Stimulated activated CD4-positive, alpha-beta T cell treated with anti-CD3 and anti-CD28 coated beads, Interleukin-1b, Interleukin-23, amount 100 ng/mL, for 1 hour (primary cell): ENCODE measurements at places on chromosomes 3 and 15.

- DNase-seq = no peak
These were observed 417.6 kb upstream of the CDIN1 start for GRCh38 chr15:36161771-36162212.

DNA sequence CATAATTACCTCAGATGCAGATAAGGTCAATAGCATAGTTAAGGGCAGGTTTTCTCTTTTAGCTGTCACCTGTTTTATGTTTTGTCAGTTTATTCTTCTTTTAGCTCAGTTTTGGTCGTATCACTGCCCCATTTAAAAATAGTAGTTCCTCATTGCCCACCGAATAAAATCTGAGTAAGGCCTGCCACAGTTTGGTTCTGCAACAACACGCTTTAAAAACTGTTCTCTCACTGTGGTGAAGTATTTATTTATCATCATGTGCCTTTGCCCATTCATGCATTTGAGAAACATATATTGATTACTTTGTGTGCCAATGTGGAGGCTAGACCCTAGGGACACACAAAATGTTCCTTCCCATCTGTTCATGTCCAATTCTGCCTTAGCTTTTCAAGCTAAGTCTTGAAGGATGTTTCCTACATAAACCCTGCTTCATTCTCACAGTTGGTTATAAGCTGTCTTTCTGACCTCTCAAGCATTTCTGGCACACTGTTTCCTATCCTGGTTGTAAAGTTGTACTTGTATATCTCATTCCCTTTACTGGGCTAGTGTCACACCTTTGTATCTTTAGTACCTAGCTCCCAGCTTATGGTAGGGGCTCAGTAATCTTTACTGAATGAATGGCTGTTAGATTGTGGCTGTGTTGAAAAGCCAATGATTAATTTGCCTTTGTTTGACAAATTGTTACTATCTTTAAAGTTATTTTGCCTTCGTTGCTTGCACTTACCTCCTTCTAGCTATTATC lies 23.9 kb downstream of the AKAP13 start:
- no peak for DNase-seq

- no peak for DNase-seq
These were observed 105.8 kb upstream of the MYZAP start for GRCh38 chr15:57485869-57486268.

GRCh38 chr3:159914426-159914825 lies 74.2 kb upstream of the IL12A start:
- no peak for DNase-seq

GRCh38 chr15:77624868-77625267 lies 7.8 kb downstream of the LINGO1 start:
- DNase-seq = no peak

DNA sequence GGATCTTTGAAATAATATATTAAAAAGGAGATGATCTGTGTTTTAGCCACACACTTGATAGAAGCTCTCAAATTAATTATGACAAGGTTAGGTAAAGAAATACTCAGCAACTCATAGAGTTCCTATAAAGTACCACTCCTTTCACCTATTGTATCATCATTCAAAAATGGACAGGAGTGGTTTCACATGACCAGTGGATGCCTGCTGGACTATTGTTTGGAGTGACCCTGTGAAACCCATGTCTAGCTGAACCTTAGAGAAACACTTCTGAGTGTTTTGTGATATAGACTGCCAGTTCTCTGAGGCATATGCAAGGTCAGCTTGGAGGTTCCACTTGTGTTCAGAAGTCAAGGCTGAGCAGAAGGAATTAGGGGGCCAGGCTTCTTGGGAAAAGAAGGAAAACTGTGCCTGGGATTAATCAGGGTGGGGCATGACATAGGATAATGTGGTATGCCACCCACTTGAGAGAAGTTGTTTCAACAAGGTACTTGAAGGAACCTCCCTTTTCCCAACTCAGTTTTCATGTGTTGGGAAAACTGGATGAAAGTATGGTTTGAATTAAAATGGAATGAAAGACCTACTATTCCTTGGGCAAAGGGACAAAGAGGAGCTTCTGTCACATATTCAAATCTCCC lies 15.4 kb downstream of the PARP14 start:
- no peak for DNase-seq

- DNase-seq = no peak
These were observed 8.3 kb downstream of the ANXA2 start for GRCh38 chr15:60389261-60390077.

- DNase-seq = no peak
These were observed 109.0 kb upstream of the MANF start for GRCh38 chr3:51276046-51276445.

GRCh38 chr3:71066356-71066755 lies 517.2 kb downstream of the FOXP1 start:
- no peak for DNase-seq

DNA sequence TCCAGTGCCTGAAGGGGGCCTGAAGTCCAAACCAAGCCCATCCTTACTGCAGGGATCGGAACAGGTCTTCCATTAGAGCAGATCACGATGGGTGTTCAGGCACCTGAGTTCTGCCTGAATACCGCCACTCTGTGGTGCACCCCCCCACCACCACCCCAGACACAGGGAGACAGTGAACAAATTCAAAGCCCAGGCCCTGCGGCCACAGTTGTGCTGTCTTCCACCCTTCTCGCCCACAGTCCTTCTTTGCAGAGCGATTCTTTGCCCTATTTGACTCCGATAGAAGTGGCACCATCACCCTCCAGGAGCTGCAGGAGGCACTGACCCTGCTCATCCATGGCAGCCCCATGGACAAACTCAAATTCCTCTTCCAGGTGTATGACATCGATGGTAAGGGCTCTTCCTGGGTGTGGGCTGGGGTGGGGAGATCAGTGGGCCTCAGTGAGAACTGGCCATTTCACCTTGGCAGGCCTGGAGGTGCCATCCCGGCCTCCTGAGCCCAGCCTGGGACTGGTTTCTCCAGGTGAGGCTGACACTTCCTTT lies 13.6 kb downstream of the NOX5 start:
- no peak for DNase-seq

DNA sequence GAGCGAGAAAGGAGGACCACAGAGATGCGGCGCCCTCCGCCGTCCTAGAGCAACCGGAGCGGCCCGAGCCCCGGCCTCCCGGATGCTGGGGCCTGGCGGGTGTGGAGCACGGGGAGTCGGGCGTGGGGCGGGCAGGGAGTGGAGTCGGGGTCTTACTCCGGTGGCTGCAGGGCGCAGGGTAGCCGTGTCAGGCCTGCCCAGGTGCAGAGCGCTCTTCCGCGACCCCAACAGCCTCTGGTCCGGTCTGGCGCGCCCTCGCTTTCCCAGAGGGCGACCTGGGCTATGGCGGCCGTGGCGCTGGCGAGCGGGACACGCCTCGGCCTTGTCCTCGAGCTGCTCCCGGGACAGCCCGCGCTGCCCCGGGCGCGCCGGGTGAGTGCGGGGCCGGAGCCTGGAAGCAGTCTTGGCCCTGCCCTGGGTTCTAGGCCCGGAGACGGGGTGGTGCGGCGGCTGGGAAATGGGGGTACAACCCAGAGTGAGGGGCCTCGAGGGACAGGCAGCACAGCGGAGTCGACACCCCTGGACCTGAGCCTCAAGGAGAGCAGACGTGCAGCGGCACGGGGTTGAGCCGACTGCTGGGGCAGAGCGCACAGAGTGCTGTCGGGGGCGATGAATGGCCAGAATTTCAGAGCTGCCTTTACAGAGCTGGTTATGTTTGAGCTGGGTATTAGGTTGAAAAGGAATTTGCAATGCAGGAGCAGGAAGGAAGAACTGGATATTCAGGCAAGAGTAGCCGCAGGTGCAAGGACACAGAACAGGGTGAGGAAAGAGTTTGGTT lies at the start of gene ZNF662:
TSS of gene ZNF662 (plus strand) at position 73 of the 778 bp plus-strand sequence. CDS start 1,973 bp downstream, outside the sequence.
- no peak for DNase-seq

DNA sequence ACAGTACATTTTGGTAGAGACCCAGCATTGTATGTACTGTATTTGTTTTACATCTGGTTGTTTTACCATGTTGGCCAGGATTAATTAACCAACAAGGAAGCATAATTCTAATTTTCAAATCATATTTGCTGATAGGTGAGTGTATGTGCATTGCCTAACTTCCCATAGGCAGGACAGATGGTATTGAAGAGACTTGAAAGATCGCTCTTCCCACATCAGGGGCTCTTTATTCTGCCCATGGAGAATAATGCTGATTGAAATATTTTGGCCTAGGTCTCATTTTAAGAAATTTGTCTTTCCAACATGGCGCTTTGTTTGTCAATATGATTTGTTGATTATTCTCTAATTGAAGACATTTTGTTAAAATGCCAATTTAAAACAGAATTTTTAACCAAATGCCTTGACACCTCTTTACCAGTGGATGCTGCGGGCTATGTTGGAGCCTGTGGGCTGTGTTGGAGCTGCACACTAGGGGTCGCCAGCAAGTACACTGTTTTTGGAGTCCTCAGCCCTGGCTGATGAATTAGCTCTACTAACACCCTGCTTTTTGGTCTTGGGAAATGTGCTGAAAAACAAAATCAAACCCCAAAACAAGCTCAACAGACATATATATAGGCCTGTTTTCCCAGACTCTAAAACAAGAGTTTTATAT lies 5.3 kb downstream of the P2RY12 start:
- DNase-seq = no peak

DNA sequence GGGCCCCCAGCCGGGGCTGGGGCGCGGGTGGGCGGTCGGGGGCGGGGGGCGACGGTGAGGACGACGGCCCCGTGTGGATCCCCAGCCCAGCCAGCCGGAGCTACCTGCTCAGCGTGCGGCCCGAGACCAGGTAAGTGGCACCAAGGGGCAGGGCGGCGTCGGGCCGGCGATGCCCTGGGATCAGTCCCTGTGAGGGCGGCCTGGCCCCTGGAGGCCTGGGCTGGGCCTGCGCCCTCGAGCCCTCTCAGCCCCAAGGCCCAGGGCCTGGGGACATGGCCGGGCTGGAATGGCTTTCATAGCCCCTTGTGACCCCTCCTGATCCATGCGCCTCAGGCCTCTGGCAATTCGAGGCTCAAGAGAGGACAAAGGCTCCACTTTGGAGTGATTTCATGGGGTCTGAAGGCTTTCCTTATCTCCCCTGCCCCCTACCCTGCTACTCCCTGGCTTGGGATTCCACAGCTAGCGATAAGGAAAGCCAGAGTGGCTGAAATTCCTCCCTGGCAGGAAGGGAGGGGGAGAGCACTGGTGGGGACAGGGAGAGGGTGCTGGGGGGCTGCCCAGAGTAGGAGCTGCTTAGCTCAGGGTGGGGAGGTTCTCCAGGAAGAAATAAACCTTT lies 418 bp downstream of the ALPK3 start:
- no peak for DNase-seq

- DNase-seq = no peak
These were observed 139.6 kb downstream of the LRRK1 start for GRCh38 chr15:101058735-101059134.

- no peak for DNase-seq
These were observed 47.6 kb upstream of the MEF2A start for GRCh38 chr15:99518191-99518590.

DNA sequence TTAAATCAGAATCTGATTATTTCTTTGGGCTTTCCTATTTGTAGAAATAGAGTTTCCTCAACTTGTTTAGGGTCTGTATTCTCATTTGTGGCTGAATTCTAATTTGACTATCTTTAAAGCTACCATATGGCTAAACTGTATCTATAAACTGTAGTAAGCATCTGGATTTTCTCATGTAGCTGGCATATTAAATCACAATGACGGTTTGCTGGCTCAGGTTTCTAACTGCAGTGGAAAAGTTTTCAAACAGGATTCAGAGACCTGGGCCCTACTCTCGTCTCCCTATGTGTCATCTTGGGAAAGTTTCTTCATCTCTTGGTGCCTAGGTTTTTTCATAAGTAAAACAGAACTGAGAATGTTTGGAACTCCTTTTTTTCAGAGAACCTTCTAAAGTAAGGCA lies 68.3 kb downstream of the GALK2 start:
- DNase-seq = no peak

DNA sequence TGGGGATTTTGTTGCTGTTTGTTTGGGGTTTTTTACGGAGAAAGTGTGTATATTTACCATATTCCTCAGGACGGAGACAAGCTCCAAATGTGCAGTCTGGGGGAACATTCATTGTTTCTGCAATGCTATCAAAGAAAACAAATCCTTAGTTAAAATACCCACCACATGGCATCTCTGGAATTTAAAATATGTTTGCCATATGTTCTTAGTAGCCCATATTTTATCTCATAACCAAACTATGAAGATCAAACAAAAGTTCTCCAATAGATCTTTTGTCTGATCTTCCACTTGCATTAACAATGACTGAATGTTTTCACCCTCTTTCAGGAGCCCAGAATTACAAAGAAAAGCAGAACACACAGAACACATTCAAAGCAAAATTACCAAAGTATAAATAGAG lies 35.3 kb downstream of the EFHB start:
- no peak for DNase-seq

DNA sequence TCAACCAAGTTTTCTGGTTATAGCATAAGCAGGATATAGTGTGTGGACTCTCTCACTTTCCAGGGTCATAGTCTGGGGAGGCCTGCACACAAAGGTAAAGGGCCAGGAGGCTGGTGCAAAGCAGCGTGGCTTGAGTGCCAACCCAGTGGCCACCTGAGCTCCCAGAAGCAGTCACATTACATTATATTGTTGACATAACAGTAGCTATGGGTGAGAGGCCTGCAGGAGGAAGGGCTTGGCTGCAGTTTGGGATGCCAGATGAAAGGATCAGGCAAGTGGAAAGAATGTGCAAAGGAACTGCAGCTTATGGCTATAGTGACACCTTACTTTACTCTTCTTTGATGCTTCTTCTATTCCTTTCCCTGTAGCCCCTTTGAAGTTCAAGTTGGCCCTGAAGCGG lies 96.5 kb downstream of the FLNB start:
- no peak for DNase-seq

DNA sequence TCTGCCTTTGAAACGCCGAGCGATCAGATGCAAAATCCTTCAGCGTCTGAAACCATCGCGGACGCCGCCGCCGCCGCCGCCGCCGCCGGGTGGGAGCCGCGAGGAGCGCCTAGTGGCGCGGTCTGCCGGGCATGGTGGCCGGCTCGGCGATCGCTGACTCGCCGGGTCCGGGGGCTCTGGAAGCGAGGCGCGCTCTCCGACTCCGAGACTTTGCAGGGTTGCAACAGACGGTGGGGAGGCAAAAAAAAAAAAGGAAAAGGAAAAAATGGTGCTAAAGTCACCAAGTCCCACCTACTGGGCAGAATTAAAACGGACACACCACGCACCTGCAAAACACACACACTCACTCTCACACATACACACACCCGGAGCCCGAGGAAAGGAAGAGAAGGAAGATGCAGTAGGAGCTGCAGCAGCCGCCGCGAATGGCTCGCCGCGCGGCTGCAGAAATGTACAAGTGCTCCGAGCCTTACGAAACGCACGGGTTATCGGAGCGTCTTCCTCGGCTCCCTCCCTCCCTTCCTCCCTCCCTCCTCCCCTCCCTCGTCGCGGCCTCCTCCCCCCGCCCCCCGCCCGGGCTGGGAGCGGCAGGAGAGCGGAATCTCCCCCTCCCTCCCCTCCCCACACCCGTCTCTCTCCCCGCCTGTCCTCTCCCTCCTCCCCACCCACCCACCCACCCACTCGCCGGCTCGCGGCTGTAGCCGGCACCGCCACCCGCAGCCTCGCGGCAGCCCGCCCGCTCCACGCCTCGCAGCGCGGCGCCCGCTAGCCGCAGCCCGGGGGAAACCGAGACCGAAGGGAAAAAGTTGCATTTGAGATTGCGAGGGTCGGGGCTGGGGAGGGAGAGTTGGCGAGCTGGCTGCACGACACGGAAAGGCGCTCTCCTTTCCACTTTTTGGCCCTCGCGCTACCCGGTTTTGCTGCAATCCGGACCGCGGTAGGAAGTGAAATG lies at the start of gene NTRK3:
TSS of gene NTRK3 (minus strand) at position 461 of the 952 bp plus-strand sequence. CDS start 586 bp downstream, outside the sequence.
- no peak for DNase-seq

- no peak for DNase-seq
These were observed 160.4 kb upstream of the SLC2A2 start for GRCh38 chr3:171186817-171187500.

GRCh38 chr3:115581362-115582135 lies 41.8 kb upstream of the GAP43 start:
- DNase-seq = no peak

GRCh38 chr3:47799733-47800132 lies 3.2 kb upstream of the DHX30 start:
- DNase-seq = no peak
